ENCODE measurements at places on chromosomes 7 and 10.
A peak's percentile ranks its signal among the peaks of the same experiment; 100 is the strongest.

DNA sequence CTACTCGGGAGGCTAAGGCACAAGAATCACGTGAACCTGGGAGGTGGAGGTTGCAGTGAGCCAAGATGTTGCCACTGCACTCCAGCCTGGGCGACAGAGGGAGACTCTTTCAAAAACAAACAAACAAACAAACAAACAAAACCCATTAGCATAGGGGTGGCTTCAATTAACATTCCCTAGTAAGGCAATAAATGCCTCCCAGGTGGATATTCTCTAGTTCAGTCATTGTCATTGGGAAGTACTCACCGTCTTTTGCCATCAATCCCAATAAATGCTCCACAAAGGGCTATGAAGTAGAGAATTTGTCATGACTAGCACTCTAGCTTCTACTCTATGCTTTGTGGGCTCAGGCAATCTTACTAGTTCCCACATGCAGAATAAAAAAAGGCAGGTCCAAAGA, 11.7 kb upstream of the TMEM254 start:
- DNase-seq: no peak

- DNase-seq: no peak
These were observed 114.1 kb downstream of the RNF216 start for GRCh38 chr7:5667391-5667790.

DNA sequence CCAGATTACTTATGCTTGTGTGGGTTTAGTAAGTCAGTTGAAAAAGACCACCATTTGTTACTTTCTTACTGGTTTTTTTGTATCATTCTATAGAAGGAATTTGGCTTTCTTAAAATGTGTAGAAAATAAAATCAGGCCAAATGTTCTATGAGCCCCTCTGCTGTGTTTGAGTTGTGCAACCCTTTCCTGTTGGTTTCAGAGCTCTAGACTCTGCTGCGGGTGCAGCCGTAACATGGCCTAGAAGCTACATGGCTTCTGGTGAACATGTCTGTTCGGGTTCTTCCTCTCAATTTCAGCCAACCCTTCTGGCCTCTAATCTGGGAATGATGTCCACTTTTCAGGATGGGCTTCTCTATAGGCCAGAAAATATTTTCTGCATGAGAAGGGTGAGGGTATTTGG, 56.6 kb upstream of the RAB18 start:
- no peak for DNase-seq

DNA sequence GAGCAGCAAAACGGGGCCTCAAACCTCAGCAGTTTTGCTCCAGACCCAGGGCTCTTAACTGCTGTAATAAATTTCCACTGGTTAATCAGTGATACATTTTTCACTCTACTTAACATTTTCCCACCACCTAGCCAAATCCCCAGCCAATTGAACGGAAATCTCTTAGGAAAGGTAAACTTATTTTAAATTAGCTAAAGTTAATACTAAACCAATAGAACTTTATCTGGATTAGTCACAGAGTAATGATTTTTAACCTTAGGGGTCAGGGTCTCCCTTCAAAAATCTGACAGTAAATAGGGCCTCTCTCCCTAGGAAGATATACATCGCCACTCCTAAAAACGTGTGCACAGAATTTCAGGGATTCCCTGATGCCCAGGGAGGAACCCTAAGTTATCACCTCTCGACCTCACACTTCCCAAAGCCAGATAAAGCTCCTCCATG, 87.4 kb upstream of the KMT2E start:
- DNase-seq: no peak

- no peak for DNase-seq
These were observed 91.6 kb upstream of the CCDC6 start for GRCh38 chr10:59997827-59998525.

- DNase-seq: no peak
These were observed 2.7 kb upstream of the COMTD1 start for GRCh38 chr10:75238182-75239095.

- DNase-seq: peak; percentile 32
These were observed 155.2 kb downstream of the MAGI2 start for GRCh38 chr7:79298145-79298760.

- DNase-seq: no peak
These were observed 4.7 kb upstream of the NRCAM start for GRCh38 chr7:108460964-108461363.

GRCh38 chr10:35470248-35470924, 134.1 kb downstream of the CCNY start:
- DNase-seq: no peak

GRCh38 chr7:45102785-45103712, 8.4 kb downstream of the TBRG4 start:
- DNase-seq: no peak

DNA sequence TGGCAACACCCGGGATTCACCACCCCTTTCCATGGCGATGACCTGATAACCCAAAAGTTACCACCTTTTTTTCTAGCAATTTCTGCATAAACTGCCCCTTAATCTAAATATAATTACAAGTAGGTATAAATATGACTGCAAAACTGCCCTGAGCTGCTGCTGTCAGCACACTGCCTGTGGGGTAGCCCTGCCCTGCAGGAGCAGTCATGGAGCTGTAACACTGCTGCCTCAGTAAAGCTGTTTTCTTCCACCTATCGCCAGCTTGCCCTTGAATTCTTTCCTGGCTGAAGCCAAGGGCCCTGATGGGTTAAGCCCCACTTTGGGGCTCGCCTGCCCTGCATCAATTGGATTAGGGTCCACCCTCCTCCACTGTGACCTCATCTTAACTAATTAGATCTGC, 368.8 kb downstream of the SFMBT2 start:
- no peak for DNase-seq

GRCh38 chr7:2247141-2247995, 5.3 kb downstream of the NUDT1 start:
- DNase-seq: peak; percentile 51

- no peak for DNase-seq
These were observed 44.5 kb upstream of the DNAJB6 start for GRCh38 chr7:157292258-157292657.

DNA sequence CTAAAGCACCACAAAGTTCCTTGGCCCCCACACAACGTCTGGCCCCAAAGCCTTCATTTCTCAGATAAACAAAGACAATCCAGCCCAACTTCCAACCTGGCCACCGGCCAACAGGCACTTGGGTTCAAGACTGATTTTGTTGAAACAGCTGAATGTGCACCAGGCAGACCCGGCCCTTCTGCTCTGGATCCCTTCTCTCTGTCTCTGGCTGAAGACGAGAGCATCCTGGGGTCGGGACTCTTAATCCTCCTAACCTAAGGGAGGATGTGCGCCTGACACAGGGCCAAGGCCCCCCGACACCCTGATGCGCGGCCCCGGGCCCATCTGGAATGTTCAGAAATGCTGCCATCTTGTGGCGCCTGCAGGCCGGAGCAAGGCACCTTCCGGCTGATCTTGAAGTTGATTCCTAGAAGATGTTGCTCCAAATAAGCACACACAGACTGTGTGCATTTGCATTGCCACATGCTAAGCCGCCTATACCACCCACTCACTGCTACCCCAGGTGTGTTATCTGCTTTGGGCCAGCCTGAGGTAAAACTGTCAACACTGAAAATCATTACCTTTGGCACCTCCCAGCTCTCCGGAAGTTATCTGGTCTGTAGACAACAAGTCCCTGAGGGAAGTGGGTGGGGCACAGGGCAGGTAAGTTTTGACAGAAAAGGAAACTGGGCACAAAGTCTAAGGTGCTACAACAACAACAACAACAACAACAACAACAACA, 98.4 kb upstream of the HABP2 start:
- DNase-seq: peak; percentile 40

- no peak for DNase-seq
These were observed 129.1 kb upstream of the AMPH start for GRCh38 chr7:38760226-38760625.

GRCh38 chr10:43610636-43611035, 4.4 kb downstream of the ZNF485 start:
- no peak for DNase-seq

- DNase-seq: no peak
These were observed 19.3 kb upstream of the SLC35G1 start for GRCh38 chr10:93874309-93875031.

DNA sequence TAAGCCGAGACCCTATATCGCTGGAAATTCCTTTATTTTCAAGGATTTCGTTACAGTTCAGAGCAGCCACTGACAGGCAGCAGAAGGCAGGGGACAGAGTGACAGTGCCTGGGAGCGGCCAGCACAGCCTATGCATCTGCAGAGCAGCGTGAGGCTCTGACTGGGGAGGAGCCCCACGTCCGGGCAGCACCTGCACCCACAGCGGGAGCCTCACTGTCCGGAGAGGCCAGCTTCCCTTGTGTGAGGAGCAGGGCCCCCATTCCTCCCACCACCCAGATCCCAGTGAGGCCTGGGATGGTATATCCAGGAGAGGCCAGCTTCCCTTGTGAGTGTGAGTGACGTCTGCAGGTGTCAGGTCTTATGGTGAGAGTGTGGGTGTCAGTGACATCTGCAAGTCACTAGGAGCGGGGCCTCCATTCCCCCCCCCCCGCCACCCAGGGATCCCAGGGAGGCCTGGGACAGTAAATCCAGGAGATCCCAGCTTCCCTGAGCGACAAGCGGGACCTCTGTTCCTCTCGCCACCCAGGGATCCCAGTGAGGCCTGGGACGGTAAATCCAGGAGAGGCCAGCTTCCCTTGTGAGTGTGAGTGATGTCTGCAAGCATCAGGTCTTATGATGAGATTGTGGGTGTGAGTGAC, 259.1 kb downstream of the PTPRN2 start:
- no peak for DNase-seq

DNA sequence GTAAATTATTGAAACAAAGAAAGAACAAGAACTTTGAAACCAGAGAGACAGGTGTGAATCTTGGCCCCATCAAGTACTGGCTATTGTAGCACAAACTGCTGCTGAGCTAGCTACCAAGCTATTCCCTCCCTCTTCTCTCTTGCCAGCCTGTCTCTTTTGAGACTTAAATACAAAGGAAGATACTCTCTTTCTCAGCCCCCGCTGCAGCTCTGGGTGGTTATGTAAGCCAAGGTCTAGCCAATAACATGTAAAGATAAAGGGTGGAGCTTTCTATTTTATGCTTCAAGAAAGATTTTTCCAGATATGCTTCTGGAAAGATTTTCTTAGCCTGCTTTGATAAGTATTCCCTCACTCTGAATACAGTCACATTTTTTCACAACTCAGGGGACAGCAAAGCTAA, 17.2 kb downstream of the BAZ1B start:
- DNase-seq: no peak

DNA sequence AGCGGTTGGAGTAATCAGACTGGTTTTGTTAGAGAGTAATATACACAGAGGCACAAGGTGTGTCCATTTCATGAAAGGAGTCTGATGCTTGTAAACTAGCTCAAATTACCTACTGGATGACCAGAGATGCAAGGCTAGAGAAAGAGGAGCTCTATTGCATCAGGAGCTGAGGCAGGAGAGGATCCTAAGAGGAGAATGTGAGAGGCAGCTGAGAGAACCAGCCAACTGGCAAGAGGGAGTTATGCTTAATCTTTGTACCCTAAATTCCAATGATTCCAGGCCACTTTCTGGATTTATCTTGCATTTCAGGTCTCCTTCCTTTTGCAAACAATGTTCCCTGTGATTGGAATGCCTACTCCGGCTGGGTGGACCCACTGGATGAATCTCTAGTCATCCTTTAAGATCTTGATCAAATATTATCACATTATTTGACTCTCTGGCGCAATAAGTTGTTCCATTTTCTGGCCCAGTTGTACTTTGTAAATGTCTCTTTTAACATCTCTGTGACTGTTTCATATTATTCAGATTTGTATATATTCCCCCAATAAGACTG, 57.5 kb upstream of the PTPN12 start:
- no peak for DNase-seq

DNA sequence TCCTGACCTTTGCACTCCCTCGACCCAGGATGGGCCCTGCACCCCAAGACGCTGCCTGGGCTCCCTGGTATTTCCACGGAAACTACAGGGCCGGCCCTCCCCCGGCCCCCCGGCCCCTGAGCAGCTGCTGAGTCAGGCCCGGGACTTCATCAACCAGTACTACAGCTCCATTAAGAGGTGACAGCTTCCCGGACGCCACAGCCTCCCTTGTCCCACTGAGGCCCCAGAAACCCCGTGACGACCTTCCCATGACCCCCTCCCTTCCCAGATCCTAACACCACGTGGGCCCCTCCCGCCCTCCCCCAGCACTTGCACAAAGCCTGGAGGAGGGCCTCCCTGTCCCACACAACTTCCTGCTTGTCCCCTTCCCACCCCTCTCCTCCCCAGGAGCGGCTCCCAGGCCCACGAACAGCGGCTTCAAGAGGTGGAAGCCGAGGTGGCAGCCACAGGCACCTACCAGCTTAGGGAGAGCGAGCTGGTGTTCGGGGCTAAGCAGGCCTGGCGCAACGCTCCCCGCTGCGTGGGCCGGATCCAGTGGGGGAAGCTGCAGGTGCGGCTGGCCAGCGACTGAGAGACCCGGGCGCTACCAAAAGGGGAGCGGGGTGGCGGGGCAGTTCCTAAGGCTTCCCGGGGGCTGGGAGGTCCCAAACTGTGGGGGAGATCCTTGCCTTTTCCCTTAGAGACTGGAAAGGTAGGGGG, 5.7 kb downstream of the NOS3 start:
- DNase-seq: peak; percentile 36

- DNase-seq: no peak
These were observed 369 bp upstream of the SCIN start for GRCh38 chr7:12570168-12570533.

GRCh38 chr7:143419880-143420279, 11.2 kb upstream of the EPHA1 start:
- no peak for DNase-seq

- DNase-seq: no peak
These were observed 12.5 kb upstream of the LIPK start for GRCh38 chr10:88693392-88694020.

DNA sequence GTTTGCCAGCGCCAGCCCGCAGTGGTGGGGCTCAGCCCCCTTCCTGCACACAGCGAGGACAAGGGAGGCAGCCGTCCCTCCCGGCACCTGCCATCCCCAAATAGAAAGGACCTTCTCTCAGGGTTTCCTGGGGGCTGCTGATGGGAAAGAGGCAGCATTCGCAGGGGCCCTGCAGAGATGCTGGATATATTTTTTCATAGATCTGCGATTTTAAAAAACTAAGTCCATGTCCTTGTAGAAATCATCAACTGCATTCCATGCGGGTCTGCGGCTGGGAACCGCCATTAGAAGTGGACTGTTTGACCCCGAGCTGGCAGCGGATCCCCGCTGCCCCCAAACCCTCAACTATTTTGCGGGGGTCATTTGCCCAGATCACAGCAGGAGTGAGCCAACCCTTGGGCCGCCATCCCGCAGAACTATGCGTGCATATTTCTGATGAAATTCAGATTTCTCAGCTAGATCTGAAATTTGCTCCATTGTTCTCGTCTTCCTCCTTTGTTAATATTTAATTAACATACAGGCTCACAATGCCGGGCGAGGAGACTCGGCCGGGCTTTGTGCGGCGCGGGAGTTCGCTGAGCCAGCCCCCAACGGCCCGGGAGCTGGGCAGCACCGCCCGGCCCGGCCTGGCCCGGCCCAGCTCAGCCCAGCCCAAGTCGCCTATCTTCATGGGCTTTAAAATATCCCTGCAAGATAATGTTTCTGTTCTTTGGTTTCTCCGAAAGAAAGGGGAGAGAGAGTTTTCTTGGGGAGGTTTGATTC, 2.0 kb downstream of the EN2 start:
- DNase-seq: no peak

GRCh38 chr10:77286531-77287508, 350.8 kb downstream of the KCNMA1 start:
- DNase-seq: no peak

Measured in OCI-LY7 (cell line).